ENCODE measurements at places on chromosomes 16 and 17.

DNA sequence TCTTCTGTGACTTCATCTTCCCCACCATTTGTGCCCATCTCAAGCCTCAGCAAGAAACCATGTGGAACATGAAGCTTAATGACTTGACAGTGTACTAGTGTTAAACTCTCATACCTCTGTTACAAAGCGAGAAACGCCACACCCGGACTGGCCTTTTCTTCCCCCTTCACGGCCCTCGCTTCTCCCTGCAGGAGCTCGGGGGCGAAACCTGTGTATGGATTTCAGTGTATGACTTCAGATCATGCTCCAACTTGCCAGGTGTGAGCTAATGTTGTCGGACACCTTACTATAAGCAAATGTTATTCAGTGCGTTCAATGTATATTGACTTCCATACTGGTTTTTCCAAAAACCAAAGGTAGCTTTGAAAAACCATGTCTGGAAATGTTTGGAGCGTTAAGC is 20.1 kb upstream of the SLC5A11 start:
- no peak for DNase-seq

DNA sequence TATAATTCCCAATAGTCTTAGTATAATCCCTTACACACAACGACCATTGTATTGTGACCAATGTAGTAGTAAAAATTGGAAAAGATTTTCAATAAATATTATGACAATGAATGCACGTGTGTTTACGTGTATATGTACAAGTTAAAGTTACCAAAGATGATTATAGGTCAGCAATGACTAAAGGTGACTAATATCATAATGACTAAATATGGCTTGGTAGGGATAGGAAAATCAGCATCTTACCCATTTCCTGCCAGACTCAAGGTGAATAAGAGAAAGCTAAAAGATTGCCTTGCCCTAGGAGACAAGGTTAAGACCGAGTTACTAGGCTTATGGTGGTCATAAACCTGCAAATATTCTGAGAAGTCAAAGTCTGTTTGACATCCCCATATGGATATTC is 34.4 kb downstream of the CPD start:
- DNase-seq: no peak

DNA sequence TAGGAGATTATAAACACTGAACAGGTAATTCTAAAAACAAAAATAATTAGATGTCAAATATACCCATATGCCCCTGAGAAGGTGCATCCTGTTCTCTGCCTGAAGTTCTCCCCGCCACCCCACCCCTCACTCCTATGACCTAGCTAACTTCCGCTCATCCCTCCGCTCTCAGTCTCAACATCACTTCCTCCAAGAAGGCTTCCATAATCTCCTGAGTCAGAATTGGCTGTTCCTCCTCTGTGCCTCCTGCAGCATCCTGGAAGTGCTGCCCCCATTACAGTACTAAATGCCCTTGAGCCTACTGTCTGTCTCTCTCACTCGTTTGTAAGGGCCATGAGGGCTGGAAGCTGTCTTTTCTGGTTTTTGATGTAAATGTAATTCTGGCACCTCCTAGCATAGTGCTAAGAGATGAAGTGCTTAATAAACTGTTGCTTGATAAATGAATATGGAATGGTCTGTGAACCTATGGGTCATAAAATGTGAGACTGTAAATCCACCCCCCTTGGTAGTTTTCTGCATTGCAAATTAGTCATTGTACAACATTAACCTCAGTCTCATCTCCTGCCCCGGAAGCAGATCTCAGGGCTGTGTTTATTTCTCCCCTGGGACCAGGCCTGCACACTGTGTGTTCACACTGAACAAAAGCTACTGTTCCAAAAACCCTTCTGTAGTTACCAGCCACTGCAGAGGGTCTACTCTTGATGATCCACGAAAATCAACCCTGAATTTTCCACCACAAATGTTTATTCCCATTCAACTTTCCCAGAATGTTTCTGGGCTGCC is 3.9 kb upstream of the MYO1D start:
- no peak for DNase-seq

DNA sequence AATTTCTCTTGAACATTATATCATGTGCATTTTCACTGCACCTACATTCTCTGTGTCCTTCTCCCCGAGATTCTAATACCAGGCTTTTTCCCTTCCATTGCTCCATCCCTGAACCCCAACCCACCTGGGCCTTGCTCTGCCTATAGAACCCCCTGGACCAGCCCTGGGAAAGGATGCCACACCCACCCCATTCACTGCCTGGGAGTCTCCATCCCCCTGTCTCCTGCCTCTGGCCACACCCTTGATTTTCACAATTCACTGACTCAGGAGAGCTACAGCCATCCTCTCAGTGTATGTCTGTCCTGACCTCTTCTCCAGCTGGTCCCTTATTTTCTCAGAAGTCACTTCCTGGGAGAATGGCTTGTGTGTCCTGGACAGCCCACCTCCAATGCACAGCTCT is 27.9 kb upstream of the NGFR start:
- no peak for DNase-seq

DNA sequence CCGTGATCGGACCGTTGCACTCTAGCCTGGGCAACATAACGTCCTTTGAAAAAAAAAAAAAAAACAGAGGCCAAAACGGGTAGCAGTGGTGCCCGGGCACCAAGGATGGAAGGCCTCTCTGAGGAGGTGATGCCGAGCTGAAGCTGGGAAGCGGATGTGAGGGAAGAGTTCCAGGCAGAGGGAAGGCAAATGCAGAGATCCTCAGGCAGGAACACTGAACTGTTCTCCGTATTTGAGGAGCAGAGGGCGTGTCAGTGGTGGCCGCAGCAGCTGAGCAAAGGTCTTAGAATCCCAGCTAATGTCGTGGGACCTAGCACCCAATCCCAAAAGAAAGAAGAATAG is 656 bp upstream of the KCTD13 start:
- DNase-seq: no peak

- no peak for DNase-seq
These were observed 914 bp downstream of the MAP1LC3B start for GRCh38 chr16:87392821-87393679.

DNA sequence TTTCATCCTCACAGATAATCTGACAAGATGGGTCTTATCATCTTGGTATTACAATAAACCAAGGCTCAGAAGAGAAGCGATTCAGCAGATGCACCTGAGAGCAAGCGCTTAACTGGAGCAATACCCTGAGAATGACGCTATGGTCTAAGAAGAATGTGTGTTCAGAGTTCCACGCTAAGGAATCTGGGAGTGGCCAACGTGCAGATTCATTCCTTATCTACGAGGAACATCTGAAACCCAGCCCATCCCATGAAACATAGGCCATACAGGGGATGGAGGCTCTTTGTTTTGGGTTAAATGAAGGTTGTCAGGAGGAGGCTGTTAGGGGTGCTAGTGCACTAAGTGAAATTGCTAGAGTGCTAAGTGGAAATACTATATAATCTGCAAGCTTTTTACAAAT is 28.5 kb upstream of the KDM8 start:
- no peak for DNase-seq

DNA sequence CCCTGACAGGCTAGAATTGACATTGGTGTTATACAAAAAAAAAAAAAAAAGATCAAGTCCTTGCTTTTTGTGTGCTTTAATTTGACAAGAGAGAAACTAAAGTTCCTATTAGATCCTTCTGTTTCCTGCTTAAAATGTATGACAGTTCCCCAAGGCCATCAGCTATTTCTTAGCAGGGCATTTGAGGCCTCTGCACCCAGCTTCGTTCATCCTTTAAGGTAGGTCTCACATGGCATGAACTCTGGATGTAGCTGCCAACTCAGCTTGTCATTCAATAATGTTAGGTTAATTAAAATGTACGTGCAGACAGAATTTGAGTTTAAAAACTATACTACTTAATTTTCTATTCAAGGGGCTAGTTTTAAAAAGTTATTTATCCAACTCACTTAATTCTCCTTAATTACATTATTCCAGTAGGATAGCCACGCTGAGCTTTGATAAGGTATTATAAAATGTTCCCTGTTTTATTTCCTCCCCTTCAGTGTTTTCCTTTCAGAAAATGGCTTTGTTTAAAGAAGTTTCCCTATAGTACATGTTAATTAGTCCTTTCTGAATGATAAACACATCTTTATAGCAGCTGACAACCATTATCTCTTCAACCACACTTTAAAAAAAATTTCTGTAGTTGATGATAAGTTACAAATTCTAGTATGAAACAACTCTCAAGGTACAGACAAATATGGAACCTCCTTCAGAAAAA is 1.2 kb upstream of the RFFL start:
- no peak for DNase-seq

GRCh38 chr16:50309156-50309526 is 42.8 kb downstream of the ADCY7 start:
- no peak for DNase-seq

DNA sequence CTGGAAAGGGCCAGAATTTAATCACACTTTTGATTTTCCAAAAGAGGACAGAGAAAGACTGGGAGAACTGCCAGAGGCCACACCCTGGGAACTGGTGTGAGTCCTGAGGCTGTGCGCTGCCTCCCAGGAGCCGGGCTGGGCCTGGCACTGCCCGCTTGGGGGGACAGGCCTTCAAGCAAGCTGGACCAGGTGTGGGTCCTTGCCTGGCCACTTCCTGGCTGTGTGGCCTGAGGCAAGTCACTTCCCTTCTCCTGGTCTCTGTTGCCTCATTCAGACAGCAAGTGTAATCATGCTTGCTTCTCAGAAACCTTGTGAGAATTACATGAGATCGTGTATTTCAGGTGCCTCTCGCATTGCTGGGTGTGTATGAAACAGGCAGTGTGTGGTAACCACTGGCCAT is 143.0 kb downstream of the SNX29 start:
- no peak for DNase-seq

DNA sequence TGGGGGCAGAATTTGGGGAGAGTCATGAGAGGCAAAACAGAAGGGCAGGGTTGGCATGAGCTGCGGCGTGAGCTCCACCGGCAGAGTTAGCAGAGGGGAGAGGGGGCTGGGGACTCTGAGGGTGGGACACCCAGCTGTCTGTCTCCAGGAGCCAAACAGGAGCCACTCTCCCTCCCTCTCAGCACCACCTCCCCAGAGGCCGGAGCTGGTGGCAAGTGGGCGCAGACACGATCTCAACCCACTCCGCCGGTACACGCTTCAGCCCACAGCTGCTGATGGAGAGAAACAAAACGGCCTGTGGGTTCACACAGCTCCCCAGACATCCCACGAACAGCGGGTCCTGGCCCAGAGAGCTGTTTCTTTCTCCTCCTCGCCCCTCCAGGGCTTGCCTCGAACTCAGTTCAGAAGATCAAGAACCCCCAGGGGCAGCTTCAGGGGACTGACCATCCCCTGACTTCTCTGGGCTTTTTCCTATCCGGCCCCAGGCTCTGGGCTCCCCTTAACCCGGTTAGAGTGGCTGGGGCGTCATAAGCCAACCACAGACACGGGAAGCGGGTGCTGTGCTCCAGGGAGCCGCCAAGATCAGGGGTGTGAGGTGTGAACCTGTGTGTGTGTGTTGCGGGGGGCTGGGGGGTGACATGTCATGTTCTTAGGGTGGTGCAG is 7.6 kb downstream of the RHBDF2 start:
- DNase-seq: no peak

DNA sequence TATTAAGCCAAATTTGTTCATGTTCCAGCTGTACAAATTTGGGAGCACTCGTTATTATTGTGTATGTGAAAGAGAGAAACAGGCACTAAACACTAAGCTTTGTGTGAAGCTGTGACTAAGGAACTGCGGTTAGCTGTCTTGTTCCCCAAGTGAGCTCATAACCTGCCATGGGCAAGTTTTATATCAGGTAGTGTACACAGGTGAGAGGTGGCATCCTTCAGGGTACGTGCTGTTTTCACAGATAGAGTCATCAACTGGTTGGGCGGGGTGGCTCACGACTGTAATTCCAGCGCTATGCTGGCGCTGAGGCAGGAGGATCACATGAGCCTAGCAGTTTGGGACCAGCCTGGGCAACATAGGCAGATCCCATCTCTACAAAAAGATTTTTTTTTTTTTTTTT is 2.8 kb downstream of the DNAJA3 start:
- DNase-seq: no peak

DNA sequence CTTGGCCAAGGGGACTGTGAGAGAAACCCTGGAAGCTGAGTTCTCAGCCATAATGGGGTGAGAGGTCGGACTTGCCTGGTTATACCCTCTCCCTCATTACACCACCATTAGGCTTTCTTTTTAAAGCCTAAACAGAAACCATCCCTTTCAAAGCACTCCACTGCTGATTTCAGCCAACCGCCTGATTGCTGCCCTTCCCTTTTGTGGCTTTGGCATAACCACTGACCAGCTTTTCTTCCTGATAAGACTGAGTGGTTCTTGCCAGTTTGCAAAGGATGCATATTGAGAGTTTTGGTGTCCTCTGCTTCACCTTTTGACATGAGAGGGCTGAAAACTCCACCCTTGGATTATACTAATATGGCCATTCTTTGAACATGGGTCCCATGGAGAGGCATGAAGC is 308.2 kb upstream of the GOT2 start:
- DNase-seq: no peak

DNA sequence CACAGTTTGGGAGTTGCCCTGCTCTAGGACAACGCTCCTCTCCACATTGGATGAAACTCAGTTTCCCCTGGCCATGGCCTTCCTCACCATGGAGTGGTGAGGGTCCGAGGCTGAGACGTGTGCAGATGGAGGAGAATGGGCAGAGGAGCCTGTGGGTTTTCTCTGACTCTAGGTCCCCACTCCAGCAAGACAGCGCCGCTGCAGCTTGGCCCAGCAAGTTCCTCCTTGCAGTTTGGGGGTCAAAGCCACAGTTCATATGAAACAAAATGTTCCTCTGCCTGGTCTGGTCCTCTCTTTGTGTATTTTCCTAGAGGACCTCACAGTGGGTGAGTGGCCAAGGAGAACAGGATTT is 2.3 kb downstream of the C16orf54 start:
- DNase-seq: no peak

GRCh38 chr17:79003661-79004411 is 5.7 kb downstream of the CANT1 start:
- no peak for DNase-seq

DNA sequence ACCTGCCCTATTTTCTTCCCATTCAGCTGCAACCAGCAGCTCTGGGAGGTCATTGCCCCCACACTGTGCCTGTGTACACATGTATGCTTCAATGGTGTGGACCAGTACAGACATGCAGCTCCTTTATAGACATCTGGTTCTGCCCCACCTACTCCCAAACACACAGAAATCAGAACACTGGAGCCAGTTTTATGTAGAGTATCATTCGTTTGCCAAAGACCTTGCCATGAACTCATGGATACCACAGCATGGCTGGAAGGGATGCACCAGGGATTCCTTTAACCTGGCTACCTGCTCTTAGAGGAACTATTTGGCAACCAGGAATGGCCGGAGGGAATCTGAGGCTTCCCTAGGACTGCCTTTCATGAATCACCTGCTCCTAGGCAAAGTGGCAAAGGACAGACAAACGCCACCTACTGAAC is 60.4 kb downstream of the ZFHX3 start:
- no peak for DNase-seq

GRCh38 chr16:73204359-73205152 is 156.6 kb upstream of the ZFHX3 start:
- no peak for DNase-seq

- DNase-seq: no peak
These were observed 3.3 kb downstream of the GCGR start for GRCh38 chr17:81807210-81807719.

DNA sequence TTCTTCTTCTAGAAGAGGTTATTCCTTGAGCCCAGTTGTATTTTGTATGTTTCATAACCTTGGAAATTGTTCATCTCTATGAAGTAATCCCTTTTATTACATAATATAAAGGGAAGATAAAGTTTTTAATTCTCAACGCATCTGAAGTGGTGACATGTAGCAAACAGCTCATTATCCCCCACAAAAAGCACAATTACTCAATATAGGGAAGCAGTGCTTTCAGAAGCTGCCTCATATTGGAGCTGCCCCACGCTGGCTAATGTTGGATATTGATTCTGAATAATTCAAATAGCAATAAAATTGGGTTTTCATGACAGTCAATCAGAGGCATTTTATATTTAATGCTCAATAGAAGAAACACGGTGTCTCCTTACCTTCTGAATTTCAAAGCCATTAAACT is 604.3 kb upstream of the RBFOX1 start:
- DNase-seq: no peak
